ENCODE measurements at places on chromosomes 13 and 19.

- DNase-seq, result no peak
These were observed 11.2 kb downstream of the ZNF83 start for GRCh38 chr19:52626915-52627314.

DNA sequence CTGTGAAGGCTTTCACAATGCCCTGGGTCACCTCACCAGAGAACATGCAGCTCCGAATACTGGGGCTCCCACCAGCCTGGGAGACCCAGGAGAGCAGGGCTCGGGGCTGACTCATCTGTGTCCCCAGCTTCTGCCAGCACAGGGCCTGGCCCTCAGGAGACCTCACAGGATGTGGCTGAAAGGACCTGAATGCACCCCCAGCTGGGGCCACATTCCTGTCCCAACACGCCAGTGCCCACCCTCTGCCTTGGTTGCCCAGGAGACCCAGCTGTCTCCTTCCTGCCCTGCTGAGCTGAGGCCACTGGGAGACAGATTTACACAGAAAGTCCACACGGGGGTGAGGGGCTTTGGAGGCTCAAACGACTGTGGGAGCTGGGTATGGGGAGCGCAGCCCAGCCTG is 11.9 kb downstream of the BCAT2 start:
- DNase-seq, result no peak

- DNase-seq, result no peak
These were observed 280.0 kb upstream of the SOX21 start for GRCh38 chr13:94992036-94992960.

DNA sequence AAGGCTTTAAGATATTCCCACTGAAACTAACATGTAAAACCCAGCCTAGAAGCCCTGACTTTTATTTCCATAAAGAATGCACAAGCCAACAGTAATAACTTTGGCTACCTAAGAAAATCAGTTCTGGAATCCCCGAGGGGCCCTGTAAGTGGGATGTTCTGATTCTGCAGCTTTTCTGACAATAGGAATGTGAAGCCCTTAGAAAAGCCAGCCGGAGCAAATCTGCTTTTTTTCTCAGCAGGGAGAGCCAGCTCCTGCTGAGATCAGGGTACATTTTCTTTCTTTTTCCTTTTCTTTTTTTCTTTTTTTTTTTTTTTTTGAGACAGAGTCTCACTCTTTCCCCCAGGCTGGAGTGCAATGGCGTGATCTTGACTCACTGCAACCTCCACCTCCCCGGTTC is 8.0 kb upstream of the GARRE1 start:
- DNase-seq, result no peak

- no peak for DNase-seq
These were observed 159.6 kb downstream of the GGACT start for GRCh38 chr13:100428986-100429385.

DNA sequence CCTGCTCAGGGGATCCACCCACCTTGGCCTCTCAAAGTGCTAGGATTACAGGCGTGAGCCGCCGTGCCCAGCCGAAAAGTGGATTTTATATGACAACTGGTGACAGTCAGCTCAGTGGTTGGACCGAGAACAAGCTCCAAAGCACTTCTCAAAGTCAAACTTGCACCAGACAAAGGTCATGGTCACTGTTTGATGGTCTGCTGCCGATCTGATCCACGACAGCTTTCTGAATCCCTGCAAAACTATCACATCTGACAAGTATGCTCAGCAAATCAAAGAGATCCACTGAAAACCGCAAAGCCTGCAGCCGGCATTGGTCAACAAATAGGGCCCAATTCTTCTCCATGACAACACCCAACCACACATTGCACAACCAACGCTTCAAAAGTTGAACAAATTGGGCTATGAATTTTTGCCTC is 21.6 kb upstream of the NAA16 start:
- DNase-seq, result no peak

GRCh38 chr13:91668866-91669495 is 270.6 kb downstream of the GPC5 start:
- no peak for DNase-seq

DNA sequence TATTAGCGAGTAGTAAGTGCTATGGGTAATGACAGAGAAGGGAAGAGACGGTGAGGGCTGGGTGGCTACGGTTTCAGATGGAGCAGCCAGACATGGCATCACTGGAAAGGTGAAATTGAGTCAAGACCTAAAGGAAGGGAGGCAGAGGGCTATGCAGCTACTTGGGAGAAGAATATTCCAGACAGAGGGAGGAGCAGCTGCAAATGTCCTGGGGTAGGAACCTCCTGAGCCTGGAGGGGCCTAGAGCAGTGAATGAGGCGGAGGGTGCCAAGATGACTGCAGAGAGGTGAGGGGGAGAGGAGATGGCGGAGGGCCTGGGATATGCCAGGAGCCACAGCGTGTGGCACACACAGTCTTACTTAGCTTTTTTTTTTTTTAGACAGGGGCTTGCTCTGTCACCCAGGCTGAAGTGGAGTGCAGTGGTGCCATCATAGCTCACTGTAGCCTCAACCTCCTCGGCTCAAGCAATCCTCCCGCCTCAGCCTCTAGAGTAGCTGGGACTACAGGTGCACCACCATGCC is 21.1 kb downstream of the PLEKHF1 start:
- no peak for DNase-seq

- DNase-seq, result no peak
These were observed 22.3 kb downstream of the SACS start for GRCh38 chr13:23411220-23411619.

GRCh38 chr13:21616205-21616866 is 12.4 kb upstream of the MICU2 start:
- DNase-seq, result no peak

DNA sequence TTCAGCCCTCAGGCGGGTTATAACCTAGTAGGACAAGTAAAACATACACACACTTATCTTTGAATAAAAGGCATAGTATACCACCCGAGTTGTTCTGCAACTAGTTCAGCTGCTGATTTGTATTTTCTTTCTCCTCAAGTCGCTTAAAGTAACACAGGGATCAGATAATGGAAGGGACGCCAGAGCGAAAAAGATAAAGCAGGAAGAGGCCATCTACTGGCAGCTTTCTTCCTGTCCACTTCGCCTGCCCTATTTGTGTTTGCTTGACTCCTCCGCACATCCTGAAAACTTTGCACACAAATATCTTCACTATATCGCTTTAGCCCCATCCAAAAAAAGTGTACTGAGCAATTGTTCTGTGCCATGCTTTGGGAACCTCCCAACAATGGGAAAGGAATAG is 238.0 kb upstream of the SOX21 start:
- no peak for DNase-seq

DNA sequence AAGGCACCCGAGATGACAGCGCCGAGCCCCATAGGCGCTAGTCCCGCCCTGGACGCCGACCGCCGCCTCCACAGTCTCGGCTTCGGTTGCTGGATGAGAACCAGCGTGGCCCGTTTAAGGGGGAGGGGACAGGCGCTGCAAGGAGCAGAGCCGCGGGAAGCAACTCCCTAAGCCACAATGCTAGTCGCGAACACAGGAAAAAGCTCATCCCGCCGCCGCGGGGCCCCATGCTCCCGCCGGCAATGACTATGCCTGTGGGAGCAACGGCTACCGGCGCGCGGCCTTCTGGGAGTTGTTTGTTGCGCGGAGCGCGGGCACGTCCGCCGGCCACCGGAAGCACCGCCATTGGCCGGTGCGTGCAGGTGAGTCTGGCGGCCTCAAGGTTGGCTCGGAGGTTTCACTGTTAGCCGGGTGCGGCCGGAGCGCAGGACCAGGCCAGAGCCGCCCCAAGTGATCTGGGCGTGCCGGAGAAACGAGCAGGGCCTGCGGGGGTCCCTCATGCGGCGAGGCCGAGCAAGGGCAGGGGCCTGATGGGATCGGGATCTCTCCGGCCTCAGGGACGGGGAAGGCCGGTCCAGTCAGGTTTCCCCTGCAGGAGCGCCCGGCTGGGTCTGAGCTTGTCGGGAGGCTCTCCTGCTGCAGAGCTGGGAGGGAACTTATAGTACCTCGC is at the start of gene ZNF544:
Gene ZNF544, plus strand, starts transcription at position 330 of the 670 bp plus-strand sequence. CDS start 15,110 bp downstream, outside the sequence.
- peak; percentile 50 for DNase-seq

DNA sequence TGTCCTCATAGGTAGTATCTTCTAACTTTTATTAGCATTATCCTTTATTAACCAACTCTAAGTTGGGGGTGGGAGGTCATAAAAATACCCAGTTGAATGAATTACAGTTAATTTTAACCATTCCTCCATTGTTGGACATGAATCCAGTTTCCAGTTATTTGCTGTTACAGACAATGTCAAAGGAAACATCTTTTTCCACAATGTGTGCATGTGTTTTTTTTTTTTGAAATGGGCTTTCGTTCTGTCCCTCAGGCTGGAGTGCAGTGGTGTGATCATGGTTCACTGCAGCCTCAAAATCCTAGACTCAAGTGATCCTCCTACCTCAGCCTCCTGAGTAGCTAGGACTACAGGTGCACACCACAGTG is 32.0 kb downstream of the KLF5 start:
- DNase-seq, result no peak

GRCh38 chr13:93959796-93960533 is 519.5 kb downstream of the DCT start:
- no peak for DNase-seq

GRCh38 chr13:110549795-110550160 is 11.7 kb downstream of the RAB20 start:
- DNase-seq, result no peak

- DNase-seq, result no peak
These were observed 21.0 kb downstream of the LMO7 start for GRCh38 chr13:75657111-75657510.

DNA sequence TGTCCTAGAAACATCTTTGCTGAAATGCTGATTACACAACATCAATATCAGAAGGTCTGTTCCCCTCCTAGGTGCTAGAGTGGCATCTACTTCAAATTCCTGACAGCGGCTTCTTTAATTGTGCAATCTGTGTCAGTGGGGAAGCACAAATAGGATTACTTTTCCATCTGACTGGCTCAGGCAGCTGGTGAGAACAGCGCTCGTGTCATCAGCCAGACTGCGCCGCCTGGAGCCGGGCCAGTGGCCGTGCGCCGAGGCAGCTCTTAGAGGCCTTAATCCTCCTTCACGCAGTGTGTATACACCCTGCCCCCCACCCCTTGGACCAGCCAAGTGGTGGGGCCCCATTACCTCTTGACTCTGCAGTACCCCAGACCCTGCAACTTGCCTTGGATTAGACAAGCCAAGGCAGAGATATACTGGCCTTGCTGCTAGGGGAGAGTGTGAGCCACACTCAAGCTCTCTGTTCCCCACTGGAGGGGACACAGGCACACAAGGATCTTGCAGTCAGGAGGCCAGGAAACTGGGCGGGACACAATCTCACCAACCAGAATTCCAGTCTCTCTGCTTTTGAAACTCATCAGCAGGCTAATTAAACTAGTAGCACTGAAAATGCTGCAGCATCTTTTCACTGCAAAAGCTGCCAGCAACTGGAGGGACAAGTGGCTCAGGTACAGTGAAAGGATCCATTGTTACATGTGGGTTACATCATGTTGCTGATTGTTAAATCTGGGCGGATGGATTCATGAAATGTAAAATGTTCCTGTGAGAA is 48.9 kb upstream of the EPHX3 start:
- DNase-seq, result peak; percentile 81

- DNase-seq, result no peak
These were observed 100.6 kb upstream of the FRY start for GRCh38 chr13:31930901-31931522.

- no peak for DNase-seq
These were observed 344.5 kb upstream of the TMTC4 start for GRCh38 chr13:101019126-101019525.

GRCh38 chr13:97454699-97455098 is 20.7 kb downstream of the RAP2A start:
- DNase-seq, result no peak

GRCh38 chr19:58407658-58408151 is 744 bp upstream of the ZNF584 start:
- no peak for DNase-seq

- DNase-seq, result no peak
These were observed 5.9 kb downstream of the IGLON5 start for GRCh38 chr19:51317376-51317775.

DNA sequence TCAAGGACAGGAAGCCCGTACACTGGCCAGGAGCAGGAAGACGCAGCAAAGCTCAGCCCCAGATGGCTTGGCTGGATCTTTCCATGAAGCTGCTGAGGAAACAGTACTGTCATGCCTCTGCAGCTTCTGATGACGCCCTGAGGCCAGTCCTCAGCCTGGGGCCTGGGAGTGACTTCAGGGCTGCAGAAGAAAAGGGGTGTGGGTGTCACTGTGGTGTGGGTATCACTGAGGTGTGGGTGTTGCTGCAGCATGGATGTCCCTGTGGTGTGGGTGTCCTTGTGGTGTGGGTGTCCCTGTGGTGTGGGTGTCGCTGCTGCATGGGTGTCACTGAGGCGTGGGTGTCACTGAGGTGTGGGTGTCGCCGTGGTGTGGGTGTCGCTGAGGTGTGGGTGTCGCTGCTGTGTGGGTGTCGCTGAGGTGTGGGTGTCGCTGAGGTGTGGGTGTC is 12.0 kb upstream of the GAS6 start:
- DNase-seq, result no peak

DNA sequence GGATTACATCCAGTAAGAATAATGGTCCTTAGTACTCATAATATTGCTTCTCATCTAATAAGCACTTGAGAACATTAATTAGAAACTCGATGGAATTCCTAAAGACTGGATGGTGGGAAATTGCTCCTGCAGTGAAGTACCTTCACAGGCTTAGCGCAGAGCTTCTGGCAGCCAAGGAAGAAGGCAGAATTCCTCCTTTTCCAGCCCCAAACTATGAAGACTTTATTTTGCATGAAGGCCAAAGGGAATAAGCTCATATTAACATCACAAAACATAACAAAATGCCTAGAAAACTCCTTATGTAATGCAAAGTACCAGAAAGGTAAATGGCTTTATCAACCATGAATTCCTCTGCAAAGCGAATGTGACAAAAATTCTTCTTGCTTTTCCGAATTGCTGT is 336.1 kb downstream of the DNAJC15 start:
- no peak for DNase-seq

DNA sequence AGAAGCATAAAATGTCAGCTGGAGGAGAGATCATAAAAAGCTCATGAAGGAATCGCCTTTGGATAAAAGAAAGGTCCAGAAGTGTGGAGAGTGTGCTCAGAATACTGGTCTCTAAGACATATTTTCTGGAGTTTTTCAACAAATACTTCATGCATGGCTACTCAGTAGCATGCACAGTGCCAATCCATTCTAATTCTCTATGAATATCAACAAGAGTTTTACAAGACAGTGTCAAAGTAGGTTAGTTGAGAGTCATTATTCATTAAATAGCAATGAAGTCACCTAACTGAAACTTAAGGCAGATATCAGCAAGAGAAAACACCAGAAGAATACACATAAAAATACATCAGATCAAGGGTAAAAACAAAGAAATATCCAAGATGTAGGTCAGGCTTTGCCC is 1243.2 kb upstream of the SLC10A2 start:
- no peak for DNase-seq

GRCh38 chr19:10363789-10364281 is 16.5 kb downstream of the TYK2 start:
- no peak for DNase-seq

DNA sequence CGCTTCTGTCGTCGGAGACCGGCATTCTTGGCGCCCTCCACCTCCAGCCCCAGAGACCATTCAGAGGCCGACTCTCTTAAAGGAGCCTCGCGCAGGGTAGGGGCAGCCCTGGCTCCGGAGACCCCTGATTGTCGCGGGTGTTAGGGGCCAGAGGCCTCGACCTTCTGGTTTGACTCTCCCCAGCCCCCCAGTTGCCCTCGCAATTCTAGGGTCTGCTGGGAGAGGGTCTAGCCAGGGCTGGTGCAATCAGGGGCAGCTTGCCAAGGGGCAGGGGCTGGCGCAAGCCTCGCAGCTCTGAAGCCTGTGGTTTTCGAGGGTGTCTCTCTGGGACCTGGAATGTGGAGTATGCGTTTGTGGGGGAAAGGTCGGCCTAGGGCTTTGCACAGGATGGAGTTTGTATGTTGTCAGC is 1.6 kb upstream of the SLC7A10 start:
- no peak for DNase-seq

GRCh38 chr19:10104130-10104513 is 1.6 kb upstream of the ANGPTL6 start:
- no peak for DNase-seq

Data from neuronal stem cell (in vitro differentiated cells).